Head of caudate nucleus (tissue), 42 donors: ENCODE measurements at places on chromosomes 12 and 14.

- no peak for DNase-seq
Observed at GRCh38 chr12:643475-644302, 19.6 kb downstream of the NINJ2 start.

GRCh38 chr12:131559517-131560516, 151.1 kb upstream of the SFSWAP start:
- DNase-seq = no peak

- DNase-seq = no peak
Observed at GRCh38 chr14:104870368-104871144, 5.5 kb downstream of the CEP170B start.

GRCh38 chr14:104169699-104170479, 31.5 kb downstream of the KIF26A start:
- no peak for DNase-seq

DNA sequence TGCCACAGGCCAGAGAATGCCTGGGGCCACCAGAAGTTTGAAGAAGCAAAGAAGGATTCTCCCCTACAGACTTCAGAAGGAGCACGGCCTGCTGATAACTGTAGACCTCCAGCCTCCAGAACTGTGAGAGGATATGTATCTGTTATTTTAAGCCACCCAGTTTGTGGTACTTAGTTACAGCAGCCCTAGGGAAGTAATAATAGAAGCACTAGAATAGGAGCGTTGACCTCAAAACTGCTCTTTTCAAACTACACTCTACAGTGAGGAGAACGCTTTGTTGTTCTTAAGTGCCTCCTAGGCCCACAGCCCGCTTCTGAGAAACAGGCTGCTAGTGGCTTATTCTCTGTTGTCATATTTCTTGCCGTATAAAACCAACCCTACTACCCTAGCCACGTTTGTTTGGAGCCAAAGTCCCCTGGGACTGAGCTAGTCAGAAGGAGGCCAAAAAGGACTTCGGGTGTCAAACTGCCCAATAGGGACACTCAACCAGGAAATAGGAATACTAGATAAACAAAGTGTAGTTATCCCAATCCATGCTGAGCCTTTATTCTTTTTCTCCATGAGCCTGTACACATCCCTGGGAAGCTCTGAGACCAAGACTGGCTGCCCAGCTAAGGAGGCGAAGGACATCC, 38.5 kb upstream of the FRS2 start:
- no peak for DNase-seq

GRCh38 chr14:68952531-68953195, 26.4 kb downstream of the ACTN1 start:
- no peak for DNase-seq

DNA sequence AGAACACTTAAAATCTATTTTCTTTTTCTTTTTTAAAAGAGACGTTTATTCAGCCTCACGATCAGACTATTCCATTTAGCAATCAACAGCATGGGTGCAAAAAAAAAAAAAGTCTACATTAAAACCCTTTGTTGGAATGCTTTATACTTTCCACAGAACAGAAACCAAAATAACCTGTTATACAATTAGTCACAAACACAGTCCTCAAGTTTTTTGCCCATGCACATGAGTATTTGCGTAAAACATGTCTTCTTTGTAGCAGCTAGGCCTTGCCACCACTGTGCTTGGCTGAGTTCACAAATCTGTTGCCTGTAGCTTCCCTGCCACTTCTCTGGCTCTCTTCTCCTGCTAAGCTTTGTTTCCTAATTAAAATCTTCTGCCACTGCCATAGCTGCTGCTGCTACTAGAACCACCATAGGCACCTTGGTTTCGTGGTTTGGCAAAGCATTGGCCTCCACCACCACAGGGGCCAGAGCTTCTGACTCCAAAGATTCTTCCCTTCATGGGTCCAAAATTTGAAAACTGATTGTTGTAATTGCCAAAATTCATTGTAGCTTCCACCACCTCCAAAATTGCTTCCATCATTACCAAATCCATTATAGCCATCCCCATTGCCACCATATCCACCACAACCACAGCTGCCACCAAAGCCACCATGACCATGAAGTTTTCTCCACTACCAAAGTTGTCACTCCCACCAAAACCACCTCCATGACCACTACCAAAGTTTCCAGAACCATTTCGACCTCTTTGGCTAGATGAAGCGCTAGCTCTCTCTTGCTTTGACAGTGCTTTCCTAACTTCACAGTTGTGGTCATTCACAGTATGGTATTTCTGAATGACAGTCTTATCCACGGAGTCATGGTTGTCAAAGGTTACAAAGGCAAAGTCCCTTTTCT, 38.1 kb downstream of the KLRG1 start:
- DNase-seq = no peak

DNA sequence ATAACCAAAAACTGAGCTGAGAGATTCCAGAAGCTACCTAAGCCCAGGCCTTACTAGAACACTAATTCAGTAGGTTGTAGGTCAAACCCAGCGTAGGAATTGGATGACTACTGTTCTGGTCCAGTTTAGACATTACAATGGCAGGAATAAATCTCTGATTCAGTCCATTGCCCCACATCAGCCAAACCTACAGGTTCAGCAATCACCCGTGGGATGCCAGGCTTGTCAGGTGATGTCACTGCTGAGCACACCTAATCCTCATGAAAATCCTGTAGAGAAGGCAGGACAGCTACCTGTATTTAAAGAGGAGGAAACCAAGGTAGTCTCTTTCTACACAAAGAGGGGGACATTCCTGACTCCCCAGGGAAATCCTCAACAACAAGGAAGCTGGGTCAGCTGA, 63.7 kb downstream of the RFX4 start:
- peak; percentile 58 for DNase-seq

DNA sequence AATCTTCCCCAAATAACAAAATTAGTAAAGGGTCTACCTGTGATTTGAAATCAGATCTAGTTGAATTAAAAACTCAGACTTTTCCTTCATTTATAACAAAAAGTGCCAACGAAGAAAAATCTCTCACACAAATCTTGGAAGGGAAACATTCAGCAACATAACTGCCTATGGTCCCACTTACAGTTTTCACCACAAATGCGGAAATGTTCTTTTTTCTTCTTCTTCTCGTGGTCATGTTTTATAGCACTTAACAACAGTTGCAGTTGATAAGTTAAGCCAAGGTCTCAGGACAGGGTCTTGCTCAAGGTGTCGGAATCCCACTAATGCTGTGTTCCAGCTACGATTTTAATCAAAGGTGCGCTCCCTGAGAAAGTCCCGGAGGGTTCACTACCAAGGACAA, 10.1 kb downstream of the RNASE6 start:
- no peak for DNase-seq

DNA sequence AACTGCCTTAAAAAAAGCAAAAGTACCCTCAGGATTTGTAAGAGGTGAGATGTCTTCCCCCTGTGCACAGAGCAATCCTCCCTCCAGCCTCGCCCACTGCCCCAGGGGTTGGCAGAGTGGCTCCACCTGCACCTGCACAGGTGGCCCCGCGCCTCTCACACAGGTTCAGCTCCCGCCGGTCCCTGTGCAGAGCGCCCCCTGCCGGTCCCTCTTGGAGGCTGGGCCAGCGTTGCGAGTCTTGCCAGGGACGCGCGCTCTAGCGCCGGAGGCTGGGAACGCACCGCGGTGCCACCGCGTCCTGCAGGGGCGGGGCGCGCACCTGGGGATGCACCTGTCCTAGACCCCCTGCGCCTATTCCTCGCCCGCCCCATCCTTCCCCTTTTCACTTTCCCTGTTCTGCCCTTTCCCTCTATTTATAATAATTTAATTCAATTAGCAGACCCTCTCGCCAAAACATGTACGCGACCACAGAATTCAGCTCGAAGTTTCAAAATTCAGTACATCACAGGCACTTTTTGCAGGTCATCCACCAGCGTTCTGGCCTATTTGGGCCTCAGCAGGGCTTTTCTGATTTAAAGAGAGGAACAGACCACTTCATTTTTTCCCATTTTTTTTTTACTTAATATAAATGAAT, 618.6 kb downstream of the AACS start:
- DNase-seq = peak; percentile 66

DNA sequence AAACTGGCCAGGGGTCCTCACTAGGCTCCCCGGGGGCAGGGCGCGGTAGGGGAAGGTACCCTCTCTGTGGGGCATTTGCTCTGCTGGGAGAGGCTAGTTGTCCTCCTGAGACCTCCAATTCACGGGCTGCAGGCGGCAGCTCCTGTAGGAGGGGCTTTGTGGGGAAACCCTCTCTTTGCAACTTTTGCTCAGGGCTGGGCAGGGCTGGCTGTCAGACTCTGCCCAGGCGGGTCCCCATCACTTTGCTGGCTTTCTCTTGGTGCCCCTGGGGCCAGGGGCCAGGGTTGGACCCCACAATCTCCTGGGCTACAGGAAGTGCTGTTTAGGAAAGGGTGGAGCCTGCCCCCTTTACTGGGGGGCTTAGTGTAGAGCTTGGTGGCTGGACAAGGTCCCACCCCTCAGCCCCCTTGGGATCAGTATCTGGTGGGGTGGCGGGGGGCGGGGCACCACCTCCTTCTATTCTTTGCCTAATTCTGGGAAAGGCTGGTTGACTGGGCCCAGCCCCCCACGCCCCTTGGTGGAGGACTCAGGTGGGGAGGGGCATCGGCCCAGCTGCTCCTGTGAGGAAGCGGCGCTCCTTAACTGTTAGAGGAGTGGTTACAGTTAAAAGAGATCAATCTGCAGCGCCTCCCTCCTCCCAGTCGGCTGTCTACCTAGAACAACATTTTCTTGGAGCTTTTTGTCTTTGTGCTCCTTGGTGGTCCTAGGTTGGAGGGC, 918.7 kb downstream of the AACS start:
- no peak for DNase-seq

DNA sequence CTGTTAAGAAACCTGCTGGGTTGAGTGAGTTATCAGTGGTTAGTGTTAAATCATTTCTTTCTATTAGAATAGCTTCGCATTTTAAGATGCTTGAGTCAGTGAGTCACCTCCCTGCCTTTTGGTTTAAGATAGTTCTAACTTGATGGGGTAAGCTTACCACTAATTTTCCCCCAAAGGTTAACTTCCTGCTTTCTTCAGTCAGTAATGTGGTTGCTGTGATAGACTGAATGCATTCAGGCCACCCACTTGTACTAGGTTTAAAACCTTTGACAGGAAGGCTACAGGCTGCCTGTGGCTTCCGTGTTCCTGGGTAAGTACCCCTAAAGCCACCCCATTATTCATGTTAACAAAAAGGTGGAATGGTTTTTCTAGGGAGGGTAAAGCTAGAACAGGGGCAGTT, 25.3 kb downstream of the CLEC2A start:
- DNase-seq = no peak

DNA sequence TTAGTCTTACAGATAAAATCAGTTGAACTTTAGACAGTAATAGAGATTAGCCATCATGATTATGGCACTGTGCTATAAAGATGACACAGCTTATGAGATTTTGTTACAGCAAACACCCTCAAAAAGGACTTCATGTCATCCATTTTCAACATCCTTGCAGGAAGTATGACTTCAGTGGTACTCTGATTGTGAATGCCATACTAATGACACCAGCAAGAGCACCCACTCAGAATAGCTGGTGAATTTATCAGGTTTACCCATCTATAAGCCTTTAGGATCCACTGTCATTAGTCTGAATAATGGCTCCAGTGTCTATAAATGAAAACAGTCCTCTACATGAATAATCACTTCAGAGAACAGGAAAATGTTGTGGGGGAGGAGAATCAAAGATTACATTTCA, 615.2 kb downstream of the RPS29 start:
- no peak for DNase-seq

- DNase-seq = peak; percentile 64
Observed at GRCh38 chr12:116236148-116236731, 41.3 kb downstream of the MED13L start.

DNA sequence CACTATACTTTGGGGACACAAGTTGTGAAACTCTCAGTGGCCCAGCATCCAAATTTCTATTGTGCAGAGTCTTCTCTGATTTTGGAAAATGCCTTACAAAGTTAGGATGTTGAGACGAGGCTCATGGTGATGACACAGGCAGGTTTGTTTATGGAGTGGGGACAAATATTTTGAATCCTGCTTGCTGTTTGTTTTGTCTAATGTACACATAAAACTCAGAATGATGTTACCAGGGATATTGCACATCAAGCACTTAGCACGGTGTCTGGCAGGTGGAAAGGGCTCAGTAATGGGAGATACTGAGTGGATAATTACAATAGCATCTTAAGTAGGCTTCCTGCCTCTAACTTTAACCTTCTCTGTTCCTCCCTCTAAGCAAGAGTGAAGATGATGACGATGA, 628.9 kb upstream of the TBX3 start:
- DNase-seq = no peak

DNA sequence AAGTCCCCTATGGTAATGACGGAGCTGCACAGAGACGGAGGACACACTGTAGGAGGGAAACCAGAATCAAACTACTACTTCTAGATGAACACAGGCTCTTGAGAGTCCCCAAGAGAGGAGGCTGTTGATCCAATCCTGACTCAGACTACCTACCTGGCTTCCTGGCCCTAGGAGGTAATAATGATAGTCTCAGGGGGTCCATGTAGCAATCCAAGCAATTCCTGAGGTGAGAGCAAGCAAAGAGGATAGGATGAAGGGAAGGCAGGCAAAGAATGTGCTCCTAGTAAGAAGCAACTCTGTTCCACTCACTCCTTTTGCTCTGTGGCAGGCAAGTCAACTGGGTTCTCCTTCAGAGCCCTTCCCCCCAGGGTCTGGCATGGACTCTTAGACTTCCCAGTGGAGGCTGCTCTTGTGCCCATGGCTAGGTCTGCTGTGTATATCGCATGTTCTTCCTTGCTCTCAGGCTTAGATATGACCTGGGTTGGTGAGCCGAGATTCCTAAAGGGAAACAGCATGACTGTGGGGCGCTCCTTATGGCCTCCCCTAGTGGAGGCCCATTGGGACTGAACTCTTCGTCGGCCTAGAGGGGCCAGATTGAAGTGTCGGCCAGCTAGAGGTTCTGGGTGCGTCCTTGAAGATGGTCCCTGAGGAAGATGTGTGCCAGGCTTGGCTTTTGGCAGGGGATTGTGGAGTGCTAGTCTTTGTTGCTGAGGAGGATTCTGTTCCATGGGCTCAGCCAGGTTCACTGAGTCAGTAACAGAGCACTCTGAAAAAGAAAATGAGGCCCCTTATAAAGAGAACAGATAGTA, 2.1 kb downstream of the TINF2 start:
- no peak for DNase-seq

GRCh38 chr14:55588259-55588699, 8.3 kb downstream of the KTN1 start:
- no peak for DNase-seq

DNA sequence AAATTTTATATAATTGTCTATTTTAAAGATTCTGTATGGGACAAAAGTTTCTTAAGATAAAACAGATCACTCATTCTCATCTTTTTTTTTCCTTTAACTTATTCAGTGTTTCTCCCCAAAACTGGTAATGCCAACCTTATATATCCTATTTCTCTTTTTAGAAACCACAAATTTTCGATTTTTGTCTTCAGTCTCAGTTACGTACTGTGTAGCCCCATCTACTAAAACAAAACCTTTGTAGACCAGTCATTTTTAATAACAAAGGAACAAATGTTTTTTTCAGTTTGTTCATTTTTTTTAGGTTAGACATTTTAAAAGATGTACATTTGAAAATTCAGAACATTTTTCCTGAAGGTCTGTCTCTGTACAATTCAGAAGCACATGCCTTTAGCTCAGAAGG, 18.2 kb downstream of the PNMA1 start:
- DNase-seq = no peak

GRCh38 chr12:54585243-54585642, 3.2 kb downstream of the PPP1R1A start:
- DNase-seq = no peak
